Activated T-cell treated with anti-CD3 and anti-CD28 coated beads, Interleukin-2, amount 50 U/mL, for 72 hours (primary cell): ENCODE measurements at places on chromosomes 2 and 18.

GRCh38 chr2:152189622-152190495, 14.3 kb upstream of the STAM2 start:
- peak; percentile 19 for DNase-seq

- no peak for DNase-seq
Observed at GRCh38 chr18:27712066-27712465, 464.9 kb downstream of the CDH2 start.

GRCh38 chr2:223057569-223057968, 5.6 kb downstream of the KCNE4 start:
- no peak for DNase-seq

DNA sequence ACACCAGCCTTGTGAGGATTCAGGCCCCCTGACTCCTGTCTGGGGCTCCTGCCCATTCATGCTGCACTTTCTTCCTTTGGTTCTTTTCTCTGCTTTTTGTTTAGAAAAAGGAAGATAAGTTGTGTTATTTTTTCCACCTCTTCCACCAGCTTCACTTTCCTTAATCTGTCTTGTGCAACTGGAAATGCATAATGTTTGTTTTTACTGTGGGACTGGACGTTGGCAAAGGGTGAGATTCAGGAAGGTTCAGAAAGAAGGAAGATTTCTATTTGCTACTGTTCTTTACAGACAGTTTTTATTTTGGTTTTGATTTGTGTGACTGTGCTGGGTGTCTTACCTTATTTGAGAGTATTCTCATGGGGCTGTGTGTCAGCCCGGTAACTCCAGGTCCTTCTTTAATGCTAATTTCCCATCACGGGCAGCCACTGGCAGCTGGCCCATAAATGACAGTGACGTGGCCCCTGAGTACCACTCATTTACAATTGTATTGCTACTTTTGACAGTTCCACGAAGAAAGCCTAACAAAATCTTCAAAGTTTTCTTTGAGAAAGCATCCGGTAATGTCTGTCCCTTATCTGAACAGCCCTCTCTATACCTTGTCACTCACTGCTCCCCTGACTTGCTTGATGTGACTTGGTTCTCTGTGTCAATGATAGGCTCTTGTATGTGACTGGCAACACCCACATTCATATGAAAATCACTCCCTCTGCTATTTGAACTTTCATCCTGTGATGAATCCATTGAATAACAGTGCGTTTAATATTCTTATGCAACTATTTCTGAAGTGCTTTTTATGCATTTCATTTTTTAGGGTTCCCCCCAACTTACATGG, 32.7 kb downstream of the RHBDD1 start:
- DNase-seq = no peak

DNA sequence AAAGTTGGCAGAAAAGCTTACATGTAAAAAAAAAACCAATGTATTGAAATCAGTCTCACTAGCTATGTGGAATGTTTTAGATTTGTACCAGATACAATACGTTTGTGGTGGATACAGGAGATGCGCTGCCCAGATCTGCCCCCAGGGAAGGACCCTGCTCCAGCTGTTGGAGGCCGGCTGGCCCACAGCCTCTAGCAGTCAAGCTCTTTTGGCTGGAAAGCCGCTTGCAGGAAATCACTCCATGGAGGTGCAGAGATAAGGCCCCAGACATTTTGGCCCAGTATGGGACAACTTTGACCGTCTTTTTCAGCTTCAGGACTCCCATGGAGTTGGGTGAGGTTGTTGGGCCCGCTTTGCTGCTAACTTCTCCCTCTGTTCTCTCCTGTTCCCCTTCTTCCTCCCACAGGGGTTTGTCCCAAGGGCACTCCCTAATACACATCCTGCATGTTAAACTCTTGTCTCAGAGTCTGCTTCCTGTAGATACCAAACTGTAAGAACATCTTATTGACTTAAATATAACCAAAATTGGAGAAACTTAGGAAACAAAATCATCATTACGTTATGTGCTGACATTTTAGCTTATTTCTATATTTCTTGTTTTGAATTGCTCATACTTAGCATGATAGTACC, 1.7 kb upstream of the QPCT start:
- no peak for DNase-seq

- no peak for DNase-seq
Observed at GRCh38 chr18:59057969-59058368, 81.7 kb upstream of the SEC11C start.

GRCh38 chr2:172564376-172564775, 8.5 kb downstream of the PDK1 start:
- DNase-seq = no peak

DNA sequence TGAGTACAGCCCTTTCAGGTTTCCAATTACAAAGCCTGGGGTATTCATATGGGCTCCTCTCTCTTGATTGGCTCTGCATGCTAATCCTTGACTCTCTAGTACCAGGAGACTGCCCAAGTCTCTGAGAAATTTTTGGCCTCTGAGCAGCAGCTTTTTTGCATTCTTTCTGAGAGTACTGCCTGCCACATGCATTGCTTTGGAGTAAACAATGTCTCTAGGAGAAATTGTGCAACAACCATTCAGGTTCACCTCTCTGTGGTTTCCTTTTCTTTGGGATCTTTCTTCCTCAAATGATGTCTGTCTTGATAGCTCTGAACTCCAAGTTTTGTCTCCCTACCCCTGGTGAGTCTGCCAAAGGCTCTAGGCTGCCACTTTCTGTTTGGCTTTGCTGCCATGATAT, 115.8 kb upstream of the SETBP1 start:
- no peak for DNase-seq

DNA sequence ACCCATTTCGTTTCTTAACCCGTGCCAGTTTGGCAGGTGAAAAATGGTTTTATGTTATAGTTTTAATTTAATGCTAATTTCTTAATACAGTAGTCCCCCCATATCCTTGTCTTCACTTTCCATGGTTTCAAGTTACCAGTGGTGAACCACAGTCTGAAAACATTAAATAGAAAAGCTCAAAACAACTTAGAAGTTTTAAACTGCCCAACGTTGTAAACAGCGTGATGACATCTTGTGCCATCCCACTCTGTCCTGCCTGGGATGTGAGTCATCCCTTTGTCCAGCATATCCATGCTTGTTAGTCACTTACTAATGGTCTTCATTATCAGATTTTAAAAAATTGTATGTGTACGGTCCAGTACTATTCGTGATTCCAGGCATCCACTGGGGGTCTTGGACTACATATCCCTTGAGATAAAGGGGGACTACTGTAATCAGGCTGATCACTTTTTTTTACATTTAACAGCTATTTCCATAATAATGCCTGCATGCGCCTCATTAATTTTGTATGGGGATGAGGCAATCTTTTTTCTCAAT, 31.9 kb downstream of the SLC66A3 start:
- DNase-seq = no peak

DNA sequence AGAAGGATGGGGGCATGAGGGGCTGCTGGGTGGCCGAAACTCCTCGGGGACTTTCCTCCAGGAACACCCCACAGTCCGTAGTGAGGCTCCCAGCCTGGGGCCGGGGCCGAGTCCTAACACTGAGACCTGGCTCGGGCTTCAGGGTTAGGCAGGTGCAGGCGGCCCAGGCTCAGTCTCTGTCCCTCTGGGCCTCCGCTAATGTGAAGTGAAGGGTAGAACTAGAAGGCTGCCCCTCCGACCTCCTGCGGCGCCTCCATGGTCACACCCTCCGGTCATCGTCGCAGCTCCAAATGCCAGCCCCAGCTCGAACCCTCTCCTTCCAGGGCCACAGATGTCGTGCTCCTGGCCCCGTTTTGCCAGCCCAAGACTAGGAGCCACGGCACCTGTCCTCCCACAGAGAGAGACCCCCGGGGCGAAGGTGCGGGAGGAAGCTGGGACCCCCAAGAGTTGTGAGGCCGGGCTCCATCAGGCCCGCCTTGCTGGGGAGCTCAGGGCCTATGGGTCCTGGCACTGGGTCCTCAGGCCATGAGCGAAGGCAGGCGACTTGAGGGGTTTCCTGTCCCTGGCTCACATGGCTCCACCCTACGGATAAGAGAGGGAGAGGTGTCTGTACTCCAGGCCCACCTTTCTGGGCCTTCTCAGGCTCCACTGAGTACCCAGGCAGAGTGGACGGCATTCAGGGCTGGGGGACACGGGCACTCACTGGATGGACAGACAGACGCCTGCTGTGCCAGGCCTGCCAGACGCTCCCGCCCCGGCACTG, 797 bp downstream of the ANO7 start:
- no peak for DNase-seq

GRCh38 chr2:212288308-212288707, 250.3 kb downstream of the ERBB4 start:
- DNase-seq = no peak

- no peak for DNase-seq
Observed at GRCh38 chr2:123870881-123871276, 154.2 kb upstream of the CNTNAP5 start.

- DNase-seq = no peak
Observed at GRCh38 chr2:110807522-110807921, 75.1 kb downstream of the ACOXL start.

DNA sequence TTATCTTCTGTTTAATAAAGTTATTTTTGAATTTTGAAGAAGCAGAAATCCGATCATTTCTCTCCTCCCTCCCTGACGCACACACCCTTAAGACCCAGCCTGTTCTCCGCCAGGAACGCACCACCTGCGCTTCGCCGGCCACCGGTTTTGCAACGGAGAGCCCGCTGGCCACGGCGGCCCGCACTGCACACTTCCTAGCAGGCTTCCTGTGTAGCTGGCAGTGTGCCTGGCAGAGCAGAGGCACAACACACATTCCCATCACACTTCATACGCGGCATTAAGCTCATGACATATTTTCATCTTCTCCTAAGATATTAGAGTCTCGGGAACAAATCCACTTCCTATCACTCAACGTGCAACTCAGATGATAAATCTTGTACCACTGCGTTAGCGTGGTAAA, 148.0 kb downstream of the HDAC4 start:
- no peak for DNase-seq

- DNase-seq = no peak
Observed at GRCh38 chr18:78664048-78664447, 315.6 kb upstream of the SALL3 start.

DNA sequence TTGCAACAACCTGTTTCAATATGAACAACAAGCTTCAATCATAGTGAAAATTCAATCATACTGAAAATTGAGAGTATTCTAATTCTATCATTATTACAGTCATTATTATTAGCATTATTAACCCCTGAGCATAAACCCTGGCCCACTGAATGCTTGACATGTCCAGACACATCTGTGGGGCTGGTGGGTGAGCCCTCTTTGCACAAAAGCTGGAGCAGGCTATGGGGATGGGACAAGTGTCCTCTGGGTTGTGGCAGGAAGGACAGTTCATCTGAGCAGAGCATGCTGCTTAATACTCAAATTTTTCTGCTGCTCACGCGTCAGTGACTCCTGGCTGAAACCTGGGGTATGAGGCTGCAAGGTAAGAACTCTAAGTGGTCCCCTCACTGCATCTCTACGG, 451.1 kb upstream of the POU3F3 start:
- no peak for DNase-seq

- no peak for DNase-seq
Observed at GRCh38 chr18:58402951-58403702, 225.8 kb downstream of the ALPK2 start.

- DNase-seq = no peak
Observed at GRCh38 chr2:43135583-43135982, 90.8 kb downstream of the ZFP36L2 start.

DNA sequence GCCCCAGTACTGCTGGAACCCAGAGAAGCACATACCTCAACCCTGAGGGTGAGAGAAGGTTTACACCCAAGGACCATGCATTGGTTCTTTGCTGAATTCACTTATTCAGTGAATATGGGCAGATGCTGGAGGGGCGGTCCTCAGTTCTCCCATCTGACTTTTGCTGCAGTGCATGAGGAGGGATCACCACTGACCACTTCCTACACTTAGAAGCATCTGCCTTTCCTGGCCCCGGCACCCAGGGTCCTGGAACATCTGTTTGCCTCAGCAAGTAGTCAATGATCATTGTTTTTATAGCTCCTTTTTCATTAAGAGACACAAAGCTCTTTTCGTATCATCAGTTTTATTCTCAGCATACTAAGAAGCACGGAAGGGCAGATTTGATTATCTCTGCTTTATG, 211.4 kb downstream of the SH3RF3 start:
- DNase-seq = no peak

- no peak for DNase-seq
Observed at GRCh38 chr2:151672277-151672676, 62.0 kb downstream of the NEB start.

DNA sequence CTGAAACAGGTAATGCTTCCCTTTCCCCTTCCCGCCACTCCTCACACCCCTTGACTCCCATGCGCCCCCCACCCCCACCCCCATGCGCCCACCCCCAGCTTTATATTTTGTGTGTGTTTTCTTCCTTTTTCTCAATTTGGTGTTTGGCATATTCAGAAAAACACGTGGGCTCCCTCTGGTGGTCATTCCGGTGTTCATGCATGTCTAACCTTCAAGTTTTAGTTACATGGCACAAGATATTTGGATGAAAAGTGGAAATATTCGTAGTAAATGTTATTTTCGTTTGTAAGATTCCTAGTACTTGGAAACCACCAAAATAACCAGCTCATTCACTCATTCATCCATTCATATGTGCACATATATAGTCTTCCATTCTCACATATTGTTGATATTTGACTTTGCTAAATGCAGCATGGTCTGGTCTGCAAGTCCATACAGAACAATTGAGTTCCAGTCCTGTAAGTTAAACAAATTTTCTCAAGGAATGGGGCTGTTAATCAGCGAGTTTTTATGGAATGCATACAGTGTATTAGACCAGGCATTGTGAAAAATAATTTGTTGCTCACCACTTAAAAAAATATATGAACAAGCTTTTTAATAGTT, 143.6 kb upstream of the MAP3K20 start:
- peak; percentile 69 for DNase-seq

DNA sequence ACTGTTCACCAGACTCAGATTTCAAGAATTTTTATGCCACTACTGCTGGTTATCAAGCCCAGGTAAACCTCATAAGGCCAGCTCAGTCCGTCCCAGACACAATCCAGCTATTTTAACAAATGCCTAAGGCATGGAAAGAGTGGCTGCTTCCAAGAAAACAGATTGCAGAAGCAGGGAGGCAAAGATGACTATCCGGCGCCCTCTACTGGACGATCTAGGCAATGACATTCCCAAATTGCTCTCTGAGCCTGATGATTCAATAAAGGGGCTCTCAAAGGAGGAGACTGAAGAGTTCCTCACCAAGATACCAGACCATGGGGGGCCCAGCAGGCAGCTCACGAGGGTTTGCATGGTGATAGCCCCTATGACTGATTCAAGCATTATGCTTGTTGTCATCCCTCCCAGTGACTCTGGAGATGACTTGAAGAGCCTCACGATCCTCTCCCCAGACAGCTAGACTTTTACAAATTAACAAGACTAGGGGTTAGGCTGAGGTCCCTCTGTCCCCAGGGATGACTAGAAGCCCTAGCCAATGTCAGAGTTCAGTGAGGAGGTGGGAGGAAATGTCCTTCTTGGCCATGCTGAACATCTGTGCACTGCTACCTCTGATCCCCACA, 25.0 kb downstream of the SERPINB8 start:
- DNase-seq = peak; percentile 23

- DNase-seq = no peak
Observed at GRCh38 chr2:102063487-102063911, 71.7 kb downstream of the IL1R2 start.

- DNase-seq = no peak
Observed at GRCh38 chr2:53964987-53965687, 5.7 kb downstream of the PSME4 start.
